Right lung (tissue), 10 donors: ENCODE measurements at places on chromosomes 3 and 15.

DNA sequence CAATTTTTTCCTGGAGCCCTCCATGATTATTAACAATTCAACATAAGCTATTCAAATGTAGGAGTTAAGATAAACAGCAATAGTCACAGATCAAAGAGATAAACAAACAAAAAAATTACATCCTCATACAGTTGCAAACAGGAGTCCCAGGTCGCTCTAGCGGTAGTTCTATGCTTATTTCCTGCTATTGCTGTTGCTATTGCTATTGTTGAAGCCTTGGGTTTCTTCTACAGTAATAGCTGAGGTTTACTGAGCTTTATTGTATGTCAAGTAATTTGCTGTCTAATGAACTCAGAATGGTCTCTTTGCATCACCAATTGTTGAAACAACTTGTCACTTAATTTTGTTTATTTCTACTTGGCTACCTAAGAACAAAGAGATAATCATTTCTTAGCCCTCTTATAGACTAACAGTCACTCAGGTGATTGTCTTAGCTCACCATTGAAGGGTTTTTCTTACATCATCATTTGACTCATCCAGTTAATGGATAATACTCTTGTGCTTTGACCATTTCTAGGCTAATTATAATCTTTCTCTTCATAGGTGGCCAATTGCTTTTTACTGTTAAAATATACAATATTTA lies 654.6 kb downstream of the MECOM start:
- DNase-seq: no peak

GRCh38 chr3:21665444-21666100 lies 85.4 kb downstream of the ZNF385D start:
- no peak for DNase-seq

DNA sequence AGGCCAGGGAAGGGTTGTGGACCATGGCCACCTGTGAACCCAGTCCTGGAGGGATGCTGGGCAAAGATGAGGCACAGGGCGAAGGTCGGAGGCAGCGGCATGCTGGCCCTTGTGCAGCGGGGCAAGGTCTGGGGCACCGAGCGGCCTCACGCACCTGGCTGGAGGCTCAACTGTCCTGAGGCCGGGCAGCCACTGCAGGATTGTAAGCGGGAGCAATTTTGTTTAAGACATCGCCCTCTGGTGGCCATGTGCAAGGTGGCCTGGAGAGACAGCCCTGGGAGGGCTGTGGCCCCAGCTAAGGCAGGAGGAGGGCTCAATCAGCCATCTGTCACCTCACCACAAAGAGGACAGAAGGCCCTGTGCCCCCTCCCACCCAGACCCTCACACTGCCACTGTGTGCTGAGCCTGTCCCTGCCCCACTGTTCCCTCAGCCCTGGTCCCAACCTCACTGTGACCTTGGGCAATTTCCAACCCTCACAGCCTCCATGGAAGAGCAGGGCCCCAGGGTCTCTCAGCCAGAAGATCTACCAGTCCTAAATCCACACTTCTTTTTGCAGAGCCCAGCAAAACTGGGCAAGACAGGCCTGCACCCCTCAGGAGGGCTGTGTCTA lies 46.2 kb downstream of the TPRA1 start:
- DNase-seq: no peak

GRCh38 chr15:31499953-31500765 lies 173.5 kb downstream of the KLF13 start:
- no peak for DNase-seq

GRCh38 chr3:105878061-105878460 lies 9.2 kb upstream of the CBLB start:
- no peak for DNase-seq

GRCh38 chr3:10015461-10015904 lies 10.8 kb upstream of the FANCD2 start:
- DNase-seq: peak; percentile 93

DNA sequence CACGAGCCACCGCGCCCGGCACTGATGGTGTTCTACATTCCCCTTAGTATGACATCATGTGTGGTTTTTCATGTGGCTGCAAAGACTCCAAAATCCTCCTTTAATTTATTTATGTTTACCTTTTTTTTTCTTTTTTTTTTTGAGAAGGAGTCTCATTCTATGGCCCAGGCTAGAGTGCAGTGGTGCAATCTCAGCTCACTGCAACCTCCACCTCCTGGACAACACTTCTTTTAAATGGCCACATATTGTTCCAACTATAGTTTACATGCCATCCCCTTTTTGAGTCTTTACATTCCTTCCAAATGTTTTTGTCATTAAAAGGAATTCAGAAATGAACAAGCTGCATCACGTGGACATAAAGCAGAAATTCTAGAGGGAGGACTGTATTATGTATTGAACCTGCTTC lies 10.3 kb upstream of the CDV3 start:
- DNase-seq: no peak

- no peak for DNase-seq
These were observed 33.4 kb downstream of the SH3BP5 start for GRCh38 chr3:15299036-15299435.

DNA sequence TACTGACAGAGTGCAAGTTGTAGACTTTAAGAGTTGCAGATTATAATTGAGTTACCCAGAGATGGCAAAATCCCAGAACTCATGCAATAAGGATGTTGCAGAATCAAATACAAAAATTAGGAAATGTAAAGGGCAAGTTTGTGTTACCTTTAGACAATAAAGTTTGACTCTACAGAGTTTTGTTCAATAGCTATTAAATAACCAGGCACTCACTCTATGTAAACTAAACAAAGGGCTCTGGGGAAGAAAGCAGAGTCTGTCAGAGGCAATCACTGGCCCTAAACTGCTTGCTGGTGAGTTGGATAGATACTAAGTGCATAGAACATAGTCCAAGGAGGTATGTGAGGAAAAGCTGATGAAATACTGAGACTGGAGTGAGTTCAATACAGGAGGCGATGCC lies 40.0 kb upstream of the PLCL2 start:
- DNase-seq: no peak

DNA sequence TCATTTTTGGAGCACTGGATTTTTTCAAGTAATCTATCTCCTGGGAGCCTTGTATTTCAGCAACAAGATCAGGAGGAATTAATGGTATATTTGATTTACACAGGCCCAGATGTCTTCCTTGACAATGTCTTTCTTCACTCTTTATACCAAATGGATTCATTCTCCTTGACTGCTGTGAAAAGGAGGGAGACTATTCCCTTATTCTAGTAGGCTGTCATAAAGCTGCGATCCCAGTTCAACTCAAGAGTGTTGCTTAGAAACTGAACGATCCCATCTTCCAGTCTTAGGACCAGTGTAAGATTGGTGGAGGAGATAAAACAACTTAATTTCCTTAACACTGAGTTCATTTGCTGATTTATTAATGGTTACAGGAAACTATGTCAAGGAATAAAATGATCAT lies 119.4 kb upstream of the ROBO1 start:
- no peak for DNase-seq

DNA sequence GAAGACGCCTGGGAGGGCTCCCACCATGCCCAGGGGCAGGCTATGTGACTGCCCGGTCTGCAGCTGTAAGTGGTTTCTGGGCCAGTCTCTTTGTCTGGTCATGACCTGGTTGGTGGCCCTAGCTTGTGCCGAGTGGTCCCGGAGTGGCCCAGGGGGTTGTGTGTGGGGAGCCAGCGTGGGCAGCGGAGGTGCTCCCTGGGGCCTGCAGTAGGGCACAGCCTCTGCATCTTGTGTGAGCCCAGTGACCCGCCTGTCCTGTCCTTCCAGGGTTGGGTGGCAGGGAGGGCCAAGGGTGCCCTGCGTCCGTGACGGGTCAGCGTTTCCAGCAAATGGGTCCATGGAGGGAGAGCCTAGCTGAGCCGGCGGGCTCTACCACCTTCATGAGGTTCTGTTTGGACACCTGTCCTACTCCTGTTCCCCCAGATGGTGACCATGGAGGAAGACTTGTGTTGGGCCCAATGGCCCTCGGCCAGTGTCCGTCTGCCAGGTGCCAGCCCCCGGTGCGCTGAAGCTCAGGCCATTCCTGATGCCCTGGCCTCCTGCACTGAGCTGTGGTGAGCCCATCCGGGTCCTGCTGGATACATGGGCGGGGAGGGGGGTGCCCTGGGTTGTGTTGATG lies 215.4 kb downstream of the SNRPN start:
- DNase-seq: no peak

GRCh38 chr3:114739627-114740026 lies 407.5 kb downstream of the ZBTB20 start:
- DNase-seq: no peak

- DNase-seq: no peak
These were observed 13.6 kb downstream of the RPAP1 start for GRCh38 chr15:41530363-41530956.

- DNase-seq: no peak
These were observed 72.7 kb downstream of the SPSB4 start for GRCh38 chr3:141123677-141124410.

- no peak for DNase-seq
These were observed 1340.5 kb downstream of the ROBO1 start for GRCh38 chr3:78427303-78427702.

DNA sequence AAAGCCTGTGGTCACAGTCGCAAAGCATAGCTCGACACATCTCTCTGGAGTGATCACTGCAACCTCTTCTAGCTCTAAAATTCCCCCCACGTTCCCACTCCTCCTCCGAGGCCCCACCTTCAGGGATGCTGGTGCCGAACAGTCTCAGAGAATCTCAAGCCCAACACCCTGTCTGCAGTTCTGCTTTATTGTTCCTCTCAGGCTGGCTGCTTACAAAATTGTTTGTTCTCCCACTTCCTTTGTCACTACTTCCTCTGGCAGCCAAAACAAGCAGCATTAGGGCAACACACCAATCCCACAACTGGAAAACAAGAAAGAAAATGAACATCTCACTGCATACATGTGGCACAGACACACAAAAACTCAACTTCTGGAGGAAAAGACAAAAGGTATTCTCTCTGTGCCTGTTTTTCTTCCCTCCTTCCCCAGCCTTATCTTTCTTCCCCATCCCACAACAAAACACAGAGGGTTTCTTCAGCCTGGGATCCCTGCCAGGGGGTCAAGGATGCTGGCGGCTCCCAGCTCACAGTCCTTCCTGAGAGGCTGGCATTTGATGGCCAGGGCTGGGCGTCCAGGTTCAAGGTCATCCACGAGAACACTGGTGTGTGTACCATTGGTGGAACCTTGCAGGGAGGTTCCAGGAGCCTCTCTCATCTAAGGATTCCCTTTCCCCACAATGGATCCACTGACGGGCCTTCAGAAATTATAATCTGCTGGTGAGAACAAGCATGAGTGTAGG lies 108.4 kb downstream of the TMCO5A start:
- no peak for DNase-seq

DNA sequence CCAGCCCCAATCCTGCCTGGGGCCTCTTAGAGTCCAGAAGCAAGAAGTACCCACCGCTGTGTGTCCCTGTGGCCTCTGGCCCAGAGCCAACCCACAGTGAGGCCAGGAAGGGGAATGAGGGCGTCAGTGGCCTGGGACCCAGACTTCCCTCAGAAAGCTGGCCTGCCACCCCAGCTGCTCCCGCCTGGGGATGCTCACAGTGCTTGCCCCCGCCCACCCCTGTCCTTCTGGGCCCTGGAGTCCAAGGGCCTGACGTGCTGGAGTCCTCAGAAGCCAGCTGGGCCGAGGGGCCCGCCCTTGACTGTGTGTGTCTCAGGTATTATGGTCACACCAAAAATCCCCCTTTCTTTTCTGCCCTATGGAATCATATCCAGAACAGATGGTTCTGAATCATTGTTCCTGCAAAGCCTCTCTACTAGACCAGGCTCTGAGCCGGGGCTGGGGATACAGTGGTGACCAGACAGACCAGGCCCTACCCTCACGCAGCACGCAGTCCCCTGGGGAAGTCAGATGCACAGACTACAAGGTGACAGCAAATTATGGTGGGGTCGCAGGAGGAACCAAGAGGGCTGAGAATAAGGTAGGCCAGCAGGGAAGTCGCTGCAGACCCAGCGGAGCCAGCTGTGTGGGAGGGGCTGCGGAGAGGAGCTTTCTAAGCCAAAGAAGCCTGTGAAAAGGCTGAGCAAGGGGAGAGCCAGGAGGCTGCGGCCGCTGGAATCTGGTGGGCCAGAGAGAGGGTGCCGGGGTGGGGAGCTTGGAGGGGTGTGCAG lies 99.1 kb downstream of the VGLL4 start:
- DNase-seq: no peak

- DNase-seq: no peak
These were observed 193.7 kb upstream of the CFAP20DC start for GRCh38 chr3:59243476-59243875.

- DNase-seq: no peak
These were observed 490.4 kb upstream of the CFAP20DC start for GRCh38 chr3:59540241-59540640.

- no peak for DNase-seq
These were observed 100.6 kb downstream of the DNAJB8 start for GRCh38 chr3:128366136-128366535.

DNA sequence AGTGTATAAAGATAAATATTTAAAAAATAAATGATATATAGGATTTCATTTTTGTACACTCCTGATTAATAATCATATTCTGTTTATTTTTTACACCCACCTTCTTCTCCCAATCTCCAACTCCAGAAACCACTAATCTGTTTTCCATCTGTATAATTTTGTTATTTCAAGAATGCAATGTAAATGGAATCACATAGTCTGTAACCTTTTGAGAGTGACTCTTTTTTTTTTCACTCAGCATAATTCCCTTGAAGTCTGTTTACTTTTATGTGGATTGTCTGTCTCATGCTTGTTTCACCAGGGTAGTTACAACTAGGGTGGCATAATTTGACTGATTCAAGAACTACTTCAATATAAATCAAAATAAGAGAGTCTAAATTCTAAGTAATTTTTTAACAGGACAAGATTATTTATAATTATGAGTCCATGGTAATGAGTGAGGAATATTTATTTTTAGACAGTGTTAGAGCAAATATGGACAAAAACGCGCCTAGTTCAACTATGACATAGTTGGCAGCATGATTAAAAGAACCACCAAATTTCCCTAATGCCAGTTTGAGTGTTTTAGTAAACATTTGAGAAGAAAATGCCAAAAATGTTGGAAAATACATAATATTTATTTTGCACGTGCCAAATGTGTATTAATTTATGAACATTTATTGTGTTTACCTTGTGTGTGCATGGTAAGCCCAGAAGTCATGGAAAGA lies 19.4 kb upstream of the MFSD1 start:
- no peak for DNase-seq

- DNase-seq: no peak
These were observed 19.6 kb upstream of the SHC4 start for GRCh38 chr15:48983300-48983699.

DNA sequence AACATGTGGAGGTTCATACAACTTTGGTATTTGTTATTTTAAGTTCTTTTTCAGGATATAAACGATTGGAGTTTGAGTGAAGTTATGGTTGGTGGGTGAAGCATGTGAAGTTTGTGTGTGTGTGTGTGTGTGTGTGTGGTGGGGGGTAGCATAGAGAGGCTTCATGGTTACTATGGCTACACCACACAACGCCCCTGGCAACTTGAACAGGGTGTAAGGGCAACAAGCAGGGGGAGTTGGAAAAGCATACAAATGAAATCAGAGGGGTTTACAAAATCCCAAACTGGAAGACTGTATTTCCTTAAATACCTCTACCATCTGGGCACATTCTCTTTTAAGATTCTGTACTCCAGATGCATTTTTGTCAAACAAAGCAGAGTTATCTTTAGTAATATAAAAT lies 207.5 kb downstream of the SV2B start:
- DNase-seq: no peak
